Activated CD4-positive, alpha-beta T cell treated with anti-CD3 and anti-CD28 coated beads, Interleukin-10, Interleukin-2, amounts not matched to agents 100 ng/mL and 50 ng/mL, durations not matched to agents 16 hours and 8 hours (primary cell): ENCODE measurements at places on chromosomes 7 and 10.

- DNase-seq: no peak
Measured at GRCh38 chr10:103720964-103721335, 134.4 kb downstream of the SH3PXD2A start.

DNA sequence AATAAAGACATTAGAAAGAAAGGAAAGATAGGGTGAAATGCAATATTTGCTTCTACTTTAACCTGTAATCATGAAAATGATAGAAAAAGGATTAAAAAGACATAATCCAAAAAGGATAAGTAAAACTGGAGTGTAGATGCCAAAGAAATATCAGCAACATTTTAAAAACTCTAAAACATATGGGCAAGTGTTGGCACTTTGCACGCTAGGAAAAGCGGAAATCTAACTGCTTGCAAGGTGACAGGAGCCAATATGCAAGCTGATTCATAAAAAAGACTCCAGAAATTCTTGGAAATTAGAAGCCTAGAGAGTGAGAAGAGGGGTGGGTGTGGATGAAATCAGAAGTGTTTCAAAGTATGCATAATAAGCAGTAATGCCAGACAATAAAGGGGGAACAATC is 161.1 kb downstream of the SEMA3E start:
- DNase-seq: no peak

- DNase-seq: no peak
Measured at GRCh38 chr7:99752356-99752755, 17.4 kb upstream of the CYP3A7 start.

DNA sequence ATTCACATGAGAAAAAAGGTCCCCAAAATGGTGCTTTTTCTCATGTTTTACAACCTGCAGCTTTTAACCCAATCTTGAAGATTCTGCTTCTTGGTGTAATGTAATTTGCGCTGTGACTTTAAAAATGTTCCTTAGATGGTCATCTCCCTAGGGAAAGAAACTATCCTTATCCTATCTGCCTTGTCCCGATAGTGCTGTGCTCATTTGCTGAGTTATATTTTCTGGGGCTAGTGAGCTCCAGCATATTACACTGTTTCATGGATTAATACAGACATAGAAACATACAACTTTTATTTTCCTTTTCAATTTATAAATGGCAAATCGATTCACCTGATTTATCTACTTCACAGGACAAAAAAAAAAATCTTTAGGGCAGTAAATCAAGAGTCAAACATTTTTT is 2.8 kb downstream of the WAPL start:
- DNase-seq: no peak

- no peak for DNase-seq
Measured at GRCh38 chr7:33854801-33855350, 50.5 kb upstream of the BMPER start.
